ENCODE measurements at places on chromosomes 2 and 18.

GRCh38 chr2:2879781-2880180 is 497.8 kb downstream of the EIPR1 start:
- DNase-seq = no peak

DNA sequence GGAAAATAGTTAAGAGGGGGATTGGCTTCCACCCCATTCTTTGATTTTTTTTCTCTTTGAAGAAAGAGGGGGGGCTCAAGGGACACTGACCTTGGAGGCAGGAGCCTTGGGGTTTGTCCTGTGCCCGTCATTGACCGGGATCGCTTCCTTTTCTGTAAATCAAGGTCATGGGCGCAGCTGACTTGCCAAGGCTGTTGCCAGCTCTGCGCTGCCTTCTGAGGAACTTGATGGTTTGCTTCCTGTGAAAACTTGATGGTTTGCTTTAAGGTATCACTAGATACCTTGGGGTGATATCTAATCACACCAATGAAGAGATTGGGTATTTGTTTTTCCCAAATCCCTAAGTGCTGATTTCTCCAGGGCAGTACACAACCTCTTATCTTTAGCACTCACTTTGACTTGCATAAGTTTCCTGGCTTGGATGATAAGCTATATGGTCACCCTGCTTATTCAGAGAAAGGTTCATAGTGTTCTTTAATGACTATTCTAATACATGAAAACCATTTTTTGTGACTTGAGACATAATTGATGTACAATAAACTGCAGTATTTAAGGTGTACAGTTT is 56.0 kb downstream of the DGKD start:
- DNase-seq = no peak

DNA sequence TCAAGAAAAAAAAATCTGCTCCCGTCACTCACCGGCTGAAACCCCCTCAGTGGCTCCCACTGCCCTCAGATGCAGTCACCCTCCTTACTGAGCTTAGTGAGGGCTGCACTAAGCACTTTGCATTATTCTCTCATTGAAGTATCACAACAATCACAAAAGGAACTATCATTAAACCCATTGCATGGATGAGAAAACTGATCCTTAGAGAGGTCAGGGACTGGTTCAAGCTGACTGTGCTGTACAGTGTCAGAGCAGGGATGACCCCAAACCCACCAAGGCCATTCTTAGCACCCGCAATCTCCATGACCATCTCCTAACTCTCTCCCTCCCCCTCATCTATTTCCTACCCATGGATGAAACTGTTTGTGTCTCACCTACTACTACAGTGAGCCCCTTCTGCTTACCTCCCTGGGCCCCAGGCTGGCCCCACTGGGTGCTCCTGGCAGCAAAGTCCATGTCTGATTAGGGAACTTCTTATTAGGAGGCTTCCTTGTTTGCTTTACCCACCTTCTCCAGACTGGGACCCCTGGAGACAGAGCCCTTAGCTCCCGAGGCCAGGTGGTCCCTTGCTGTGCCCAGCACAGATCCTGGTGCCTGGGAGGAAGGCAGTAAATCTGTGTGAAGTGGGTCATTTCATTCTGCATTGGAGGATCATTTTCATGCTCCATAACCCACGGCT is 139.3 kb upstream of the ID2 start:
- DNase-seq = no peak

DNA sequence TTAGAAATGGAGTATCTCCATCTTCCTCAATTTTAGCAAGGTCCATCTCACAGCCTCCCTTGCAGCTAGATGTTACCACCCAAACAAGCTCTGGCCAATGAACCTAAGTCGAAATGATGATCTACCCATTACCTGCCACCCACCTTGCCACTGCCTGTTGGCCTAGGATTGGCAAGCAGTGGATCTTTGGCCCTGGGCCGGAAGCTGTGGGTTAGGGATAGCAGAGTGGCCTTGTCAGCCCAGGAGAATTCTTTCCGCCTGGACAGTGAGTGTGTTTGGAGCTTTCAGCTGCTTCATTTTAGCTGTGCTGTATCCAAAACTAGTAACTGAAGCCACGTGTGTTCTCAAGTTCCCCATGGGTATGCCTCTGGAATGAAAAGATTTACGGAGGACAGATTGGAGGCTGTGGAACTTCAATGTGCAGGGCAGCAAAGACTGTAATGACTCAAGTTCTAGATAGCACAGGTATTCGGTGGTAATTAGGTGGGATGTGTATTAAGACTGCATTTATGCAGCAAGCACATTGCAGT is 7.7 kb upstream of the PARD6G start:
- no peak for DNase-seq

GRCh38 chr2:26562811-26563645 is 78.1 kb downstream of the CIB4 start:
- no peak for DNase-seq

DNA sequence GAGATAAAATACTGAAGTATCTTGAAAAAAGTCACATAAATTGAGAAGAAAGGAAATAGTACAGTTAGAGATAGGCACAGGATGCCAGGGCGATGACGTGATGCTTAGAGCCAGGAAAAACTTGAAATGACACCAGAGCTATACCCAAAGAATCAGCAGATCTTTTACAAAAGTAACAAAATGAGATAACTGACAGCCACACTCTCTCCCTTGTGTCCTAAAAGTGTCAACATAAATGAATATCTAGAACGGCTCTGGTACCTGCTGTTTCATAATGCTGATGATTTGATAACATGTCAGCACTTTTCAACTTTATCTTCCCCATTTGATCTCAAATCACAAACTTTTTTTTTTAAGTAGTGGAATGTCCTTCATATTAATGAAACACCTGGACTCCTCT is 45.6 kb upstream of the ZC3H15 start:
- DNase-seq = no peak

DNA sequence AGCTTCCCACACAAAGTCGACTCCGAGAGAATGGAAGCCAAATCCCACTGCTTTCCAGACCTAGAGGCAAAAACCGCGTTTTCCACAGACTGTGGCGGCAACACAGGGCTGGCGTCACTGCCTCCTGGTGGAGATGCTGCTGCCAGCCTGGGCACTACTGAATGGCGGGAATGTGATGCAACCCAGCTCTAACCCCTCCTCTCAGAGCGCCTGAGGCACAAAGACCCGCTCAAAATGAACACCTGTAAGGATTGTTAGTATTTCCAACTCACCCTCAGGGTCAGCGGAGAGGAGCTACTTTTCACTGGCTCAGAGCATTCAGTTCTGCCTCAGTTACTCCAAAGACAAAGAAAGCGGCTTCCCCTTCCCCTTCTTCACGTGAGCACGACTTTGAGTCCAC is 548.0 kb upstream of the SALL3 start:
- DNase-seq = no peak

- DNase-seq = no peak
Measured at GRCh38 chr2:1692342-1692741, 52.0 kb downstream of the PXDN start.

DNA sequence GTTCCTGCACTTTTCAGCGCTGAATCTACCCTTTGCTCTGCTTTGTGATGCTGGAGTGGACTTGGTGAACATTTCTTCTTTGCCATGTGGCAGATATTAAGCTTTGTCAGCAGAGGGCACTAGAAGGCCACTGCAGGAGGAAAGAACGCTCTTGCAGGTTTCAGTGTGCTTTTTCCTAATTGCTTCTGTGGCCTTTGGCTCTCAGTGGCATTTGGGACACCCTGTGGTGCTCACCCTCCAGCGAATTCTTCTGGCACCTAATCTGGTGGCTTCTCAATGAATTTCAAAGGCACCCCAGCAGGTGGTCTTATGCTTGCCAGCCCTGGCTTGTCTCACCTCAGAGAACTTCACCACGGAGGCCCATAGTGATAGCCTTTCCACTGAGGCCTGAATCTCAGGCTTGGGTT is 146.7 kb downstream of the MYO3B start:
- peak; percentile 91 for DNase-seq

DNA sequence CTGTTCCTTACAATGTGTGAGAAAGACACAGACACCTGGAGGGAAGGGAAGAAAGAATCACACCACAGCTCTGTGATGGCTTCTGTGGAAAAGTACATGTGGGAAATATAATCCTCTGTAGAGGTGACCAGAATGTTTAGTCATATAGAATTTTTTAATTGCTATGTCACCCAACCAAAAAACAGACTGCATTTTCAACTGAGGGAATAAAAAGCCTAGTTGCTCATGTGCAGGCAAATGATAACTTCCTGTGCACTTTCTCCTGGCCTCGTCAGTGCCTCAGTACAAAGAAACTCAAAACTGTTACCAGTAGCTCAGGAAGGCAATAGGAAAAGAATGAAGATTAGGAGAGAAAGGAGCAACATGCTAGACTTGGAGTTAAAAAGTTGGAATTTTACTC is 326.8 kb downstream of the OSR1 start:
- DNase-seq = no peak

DNA sequence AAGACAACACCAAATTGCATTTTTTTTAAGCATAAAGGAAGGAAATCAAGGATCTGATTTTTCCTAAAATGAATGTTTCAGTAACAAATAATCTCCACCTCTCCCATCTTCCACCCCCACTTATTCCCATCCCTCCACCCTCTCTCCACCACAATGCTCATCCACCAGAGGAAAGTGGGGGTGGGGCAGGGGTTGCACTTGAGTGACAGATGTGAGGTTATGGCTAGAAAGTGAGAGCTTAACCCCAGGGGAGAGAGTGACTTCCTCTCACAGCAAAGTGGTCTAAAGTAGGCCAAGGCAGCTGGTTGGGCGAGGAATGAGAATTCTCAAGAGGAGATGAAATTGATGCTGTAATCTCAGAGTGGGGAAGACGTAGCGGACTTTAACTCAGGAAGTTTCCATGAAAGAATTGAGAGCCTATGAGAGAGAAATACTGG is 104.7 kb downstream of the HNRNPLL start:
- no peak for DNase-seq

DNA sequence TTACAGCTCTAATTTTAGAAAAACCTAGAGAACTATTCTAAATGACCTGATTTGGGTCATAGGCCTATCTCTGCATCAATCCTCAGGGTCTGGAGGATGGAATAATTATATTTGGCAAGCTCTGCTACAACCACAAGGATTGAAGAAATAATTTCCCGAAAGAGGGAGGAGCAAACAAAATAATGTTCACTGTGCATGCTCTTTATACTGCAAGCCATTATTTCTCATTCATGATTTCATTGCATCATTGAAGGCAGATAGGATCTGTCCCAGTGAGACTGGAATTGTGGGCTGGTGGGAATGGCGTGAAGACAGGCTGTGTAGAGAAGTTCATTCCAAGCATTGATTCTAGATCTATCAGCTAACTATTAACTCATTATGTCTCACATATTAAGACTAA is 12.7 kb upstream of the MAPRE2 start:
- no peak for DNase-seq

DNA sequence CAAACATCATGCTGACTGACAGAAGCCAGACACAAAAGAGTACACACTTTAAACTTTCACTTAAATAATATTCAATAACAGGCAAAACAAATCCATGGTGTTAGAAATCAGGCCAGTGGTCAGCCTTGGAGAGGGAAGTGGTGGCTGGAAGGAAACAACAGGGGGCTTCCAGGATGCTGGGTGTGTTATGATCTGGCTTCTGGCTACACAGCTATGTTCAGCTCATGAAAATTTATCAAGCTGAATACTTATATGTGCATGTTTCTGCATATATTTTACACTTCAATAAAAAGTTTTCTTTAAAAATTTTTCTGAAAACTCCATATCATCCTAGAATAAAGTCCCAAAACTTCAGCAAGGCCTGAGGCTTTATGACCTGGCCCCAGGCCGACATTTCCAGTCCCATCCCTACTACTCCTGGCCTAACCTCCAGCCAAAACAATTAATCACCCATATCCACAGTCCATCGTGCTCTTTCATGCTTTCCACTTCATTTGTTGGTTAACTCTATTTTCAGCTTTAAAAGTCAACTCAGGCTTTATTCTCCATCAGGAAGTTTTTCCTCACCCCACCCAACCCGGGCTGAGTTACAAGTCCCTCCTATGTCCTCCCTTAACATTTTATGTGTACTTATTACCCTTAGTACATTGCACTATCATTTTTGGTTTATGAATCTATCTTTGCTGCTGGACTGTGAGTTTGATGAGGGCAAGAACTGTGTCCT is 27.9 kb upstream of the SPTBN1 start:
- no peak for DNase-seq

DNA sequence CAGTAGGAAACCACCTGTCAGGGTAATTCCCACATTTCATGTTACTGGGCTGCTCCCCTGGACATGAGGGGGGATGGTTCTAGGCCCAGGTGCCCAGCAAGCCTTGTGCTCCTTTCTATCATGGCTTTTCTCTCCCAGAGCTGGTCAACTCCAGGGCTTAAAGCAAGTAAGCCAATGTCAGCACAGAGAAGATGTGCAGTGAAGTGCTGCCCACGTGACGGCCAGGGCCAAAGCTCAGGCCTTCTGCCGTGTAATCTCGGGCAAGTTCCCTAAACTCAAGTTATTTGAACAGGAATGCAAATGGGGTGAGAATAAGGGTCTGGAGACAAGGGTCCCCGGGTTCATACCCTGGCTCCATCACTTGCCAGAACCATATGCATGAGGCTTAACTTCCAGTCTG is 16.5 kb downstream of the SFXN5 start:
- no peak for DNase-seq

DNA sequence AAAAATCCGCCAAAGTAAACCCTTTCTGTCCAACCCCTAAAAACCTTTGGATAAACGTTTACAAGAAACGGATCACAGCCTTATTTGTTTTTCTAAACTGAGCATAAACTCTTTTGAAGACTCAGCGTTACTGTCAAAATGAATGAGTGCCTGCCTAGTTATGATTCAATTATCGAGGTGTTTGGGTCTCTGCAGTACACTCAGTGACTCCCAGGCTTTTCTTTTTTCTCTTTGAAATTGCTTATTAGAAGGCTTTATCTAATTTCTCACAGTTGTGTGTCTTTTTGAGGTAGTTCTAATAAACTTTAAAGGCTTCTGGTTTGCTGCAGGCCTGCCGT is 663 bp downstream of the RHBDD1 start:
- DNase-seq = no peak

GRCh38 chr2:143146815-143147530 is 17.8 kb downstream of the ARHGAP15 start:
- no peak for DNase-seq

DNA sequence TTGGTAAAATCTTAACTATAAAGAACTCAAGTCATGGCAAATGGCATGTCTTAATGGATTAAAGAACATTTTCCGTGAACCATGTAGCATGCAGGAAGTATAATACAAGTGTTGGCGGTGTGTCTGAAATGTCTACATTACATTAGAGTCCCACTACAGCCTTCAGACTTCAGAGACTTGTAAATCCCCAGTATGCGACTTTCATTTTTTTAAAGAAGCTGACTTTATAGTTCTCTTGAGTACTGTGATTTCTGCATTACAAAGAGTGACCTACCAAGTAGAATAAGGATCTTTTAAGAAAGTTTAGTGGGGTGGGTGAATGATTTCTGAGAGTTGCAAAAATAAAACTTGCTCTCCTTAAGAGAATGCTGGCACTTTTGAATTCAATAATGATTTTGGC is 140.7 kb upstream of the FN1 start:
- DNase-seq = peak; percentile 6

- no peak for DNase-seq
Measured at GRCh38 chr2:150676747-150677383, 189.4 kb upstream of the RND3 start.

All from NT2/D1 (cell line).